Heart left ventricle (tissue), 16 donors: ENCODE measurements at places on chromosomes 6 and 20. TPM values are rescaled to one million over a fixed set of nuclear protein-coding genes. Genes with fewer than 3 reads are reported as not detected.

DNA sequence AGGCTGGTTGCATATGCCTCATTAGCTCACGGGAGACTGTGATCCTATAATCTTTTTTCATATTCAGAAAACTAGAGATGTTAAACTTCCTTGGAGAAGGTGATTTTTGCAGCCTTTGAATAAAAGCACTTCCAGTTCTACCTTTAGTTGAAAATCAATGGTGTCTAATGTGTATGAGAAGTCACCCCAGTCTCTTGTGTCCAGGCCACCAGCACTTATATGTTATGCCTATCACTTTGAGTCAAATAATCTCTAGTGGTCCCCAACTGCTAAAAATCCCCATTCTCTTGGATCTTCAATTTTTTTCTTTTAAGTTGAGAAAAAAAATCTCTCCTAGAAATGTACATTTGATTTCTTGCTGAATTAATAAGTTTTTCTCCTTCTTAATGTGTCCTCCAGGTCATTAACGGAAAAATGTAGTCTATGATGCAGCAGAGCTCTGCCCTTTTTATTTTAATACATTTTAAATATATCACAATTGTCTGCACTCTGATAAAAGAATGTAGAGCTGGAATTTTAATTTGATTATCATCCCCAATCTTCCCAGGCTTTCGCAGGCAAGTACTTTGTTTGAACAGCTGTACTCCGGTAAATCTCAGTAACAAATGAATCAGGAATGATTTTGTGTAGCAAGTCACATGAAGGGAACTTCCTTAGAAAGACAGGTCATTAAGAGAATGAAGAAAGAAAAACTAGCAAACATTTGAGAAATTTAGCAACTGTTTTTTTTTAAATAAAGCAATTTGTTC lies 147.0 kb downstream of the SOX4 start:
- no peak overlapping the region for H3K4me3 ChIP-seq
- H3K27me3 ChIP-seq, result no peaks in the 10 kb centered on the region
- peaks cover 11% of the 10 kb centered on the region for H3K4me1 ChIP-seq

The NT5E gene
- 5.1 TPM for total RNA-seq

DNA sequence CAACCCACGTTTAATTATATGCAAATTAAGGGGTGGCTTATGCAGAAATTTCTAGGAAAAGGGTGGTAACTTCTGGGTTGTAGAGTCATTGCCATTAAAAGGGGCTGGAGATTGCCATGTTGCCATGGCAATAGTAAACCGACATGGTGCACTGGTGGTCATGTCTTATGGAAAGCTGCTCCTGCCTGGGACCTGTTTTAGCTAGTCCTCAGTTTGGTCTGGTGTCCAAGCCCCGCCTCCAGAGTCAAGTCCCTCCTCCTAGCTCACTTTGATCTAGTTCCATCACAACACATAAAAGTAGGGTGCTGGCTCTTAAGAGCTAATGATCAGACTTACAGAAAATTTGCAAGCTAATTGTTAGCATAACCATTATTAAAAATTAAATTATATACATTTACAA lies 5.3 kb downstream of the SLC22A2 start:
- DNase-seq, result no peak
- H3K4me3 ChIP-seq, result no peak overlapping the region
- no peaks in the 10 kb centered on the region for H3K27me3 ChIP-seq
- no peaks in the 10 kb centered on the region for H3K36me3 ChIP-seq
- H3K4me1 ChIP-seq, result no peaks in the 10 kb centered on the region

GRCh38 chr20:478010-478948 lies 15.9 kb upstream of the TBC1D20 start:
- peaks cover 18% of the 10 kb centered on the region for H3K36me3 ChIP-seq
- H3K27ac ChIP-seq, result no peak overlapping the region
- H3K27me3 ChIP-seq, result no peaks in the 10 kb centered on the region

- H3K4me3 ChIP-seq, result no peak overlapping the region
- DNase-seq, result no peak
- H3K27me3 ChIP-seq, result no peaks in the 10 kb centered on the region
- H3K4me1 ChIP-seq, result no peaks in the 10 kb centered on the region
- H3K36me3 ChIP-seq, result no peaks in the 10 kb centered on the region
Measured at GRCh38 chr20:4326195-4327065, 311.1 kb upstream of the RNF24 start.

- H3K27ac ChIP-seq, result peak overlapping the region; percentile 66
- DNase-seq, result no peak
- peaks cover 9% of the 10 kb centered on the region for H3K4me1 ChIP-seq
- H3K27me3 ChIP-seq, result no peaks in the 10 kb centered on the region
- peaks cover 24% of the 10 kb centered on the region for H3K36me3 ChIP-seq
Measured at GRCh38 chr6:89828988-89829471, 650 bp upstream of the CASP8AP2 start.

DNA sequence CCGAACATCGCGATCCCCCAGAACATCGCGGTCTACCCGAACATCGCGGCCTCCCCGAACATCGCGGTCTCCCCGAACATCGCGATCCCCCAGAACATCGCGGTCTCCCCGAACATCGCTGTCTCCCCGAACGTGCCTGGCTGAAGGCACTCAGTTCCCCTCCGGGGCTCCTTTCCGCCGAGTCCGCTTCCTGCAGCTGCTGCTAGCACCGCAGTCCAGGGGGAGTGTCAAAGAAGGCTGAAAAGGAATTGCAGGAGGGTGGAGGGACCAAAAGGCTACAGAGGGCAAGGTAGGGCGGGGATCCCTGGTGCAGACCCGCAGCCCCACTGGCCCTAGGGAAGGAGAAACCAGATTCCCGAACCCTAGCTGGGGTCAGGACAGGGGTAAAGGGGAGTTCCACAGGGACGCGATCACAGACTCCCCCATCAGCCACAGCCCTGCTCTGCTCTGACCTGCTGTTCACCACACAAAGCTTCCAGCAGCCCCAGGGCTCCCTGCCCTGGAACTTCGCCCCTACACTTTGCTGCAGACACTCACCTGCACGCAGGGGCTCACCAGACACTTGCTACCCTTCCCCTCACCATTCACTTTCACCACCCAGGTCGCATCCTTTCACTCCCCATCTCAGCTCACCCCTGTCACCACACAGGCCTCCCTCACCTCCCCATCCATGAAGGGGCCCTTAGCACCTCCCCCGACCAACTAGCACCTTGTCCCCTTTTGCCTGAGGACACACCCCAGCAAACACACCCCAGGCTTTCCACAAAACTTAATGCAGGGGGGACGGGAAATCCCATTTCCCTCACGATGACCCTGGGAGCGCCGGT lies 1.7 kb downstream of the ULBP1 start:
- H3K36me3 ChIP-seq, result no peaks in the 10 kb centered on the region
- peaks cover 21% of the 10 kb centered on the region for H3K4me1 ChIP-seq
- no peak for DNase-seq
- H3K4me3 ChIP-seq, result peak overlapping the region; percentile 47
- peaks cover 41% of the 10 kb centered on the region for H3K27me3 ChIP-seq

- H3K4me1 ChIP-seq, result peaks cover 8% of the 10 kb centered on the region
- H3K4me3 ChIP-seq, result no peak overlapping the region
- H3K27ac ChIP-seq, result no peak overlapping the region
- H3K36me3 ChIP-seq, result no peaks in the 10 kb centered on the region
- H3K27me3 ChIP-seq, result no peaks in the 10 kb centered on the region
Measured at GRCh38 chr20:6709910-6710595, 57.4 kb upstream of the BMP2 start.

The B3GAT2 gene
- total RNA-seq, result 0.06 TPM
